ENCODE measurements at places on chromosomes 1 and 21.
A peak's percentile ranks its signal among the peaks of the same experiment; 100 is the strongest.

- no peak for DNase-seq
These were observed 43.3 kb downstream of the S100B start for GRCh38 chr21:46561445-46562090.

DNA sequence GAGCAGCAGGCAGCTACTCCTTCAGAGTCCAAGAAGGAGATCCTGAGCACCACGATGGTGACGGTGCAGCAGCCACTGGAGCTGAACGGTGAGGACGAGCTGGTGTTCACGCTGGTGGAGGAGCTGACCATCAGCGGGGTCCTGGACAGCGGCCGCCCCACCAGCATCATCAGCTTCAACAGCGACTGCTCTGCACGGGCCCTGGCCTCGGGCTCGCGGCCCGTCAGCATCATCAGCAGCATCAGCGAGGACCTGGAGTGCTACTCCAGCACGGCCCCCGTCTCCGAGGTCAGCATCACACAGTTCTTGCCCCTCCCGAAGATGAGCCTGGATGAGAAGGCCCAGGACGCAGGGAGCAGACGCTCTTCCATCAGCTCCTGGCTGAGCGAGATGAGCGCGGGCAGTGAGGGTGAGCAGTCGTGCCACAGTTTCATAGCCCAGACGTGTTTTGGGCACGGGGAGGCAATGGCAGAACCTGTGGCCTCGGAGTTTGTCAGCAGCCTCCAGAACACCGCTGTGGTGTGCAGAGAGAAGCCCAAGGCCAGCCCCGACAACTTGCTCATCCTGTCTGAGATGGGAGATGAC lies 531.8 kb downstream of the KIF26B start:
- no peak for DNase-seq

- DNase-seq: no peak
These were observed 36.5 kb downstream of the PTPN14 start for GRCh38 chr1:214514819-214515383.

DNA sequence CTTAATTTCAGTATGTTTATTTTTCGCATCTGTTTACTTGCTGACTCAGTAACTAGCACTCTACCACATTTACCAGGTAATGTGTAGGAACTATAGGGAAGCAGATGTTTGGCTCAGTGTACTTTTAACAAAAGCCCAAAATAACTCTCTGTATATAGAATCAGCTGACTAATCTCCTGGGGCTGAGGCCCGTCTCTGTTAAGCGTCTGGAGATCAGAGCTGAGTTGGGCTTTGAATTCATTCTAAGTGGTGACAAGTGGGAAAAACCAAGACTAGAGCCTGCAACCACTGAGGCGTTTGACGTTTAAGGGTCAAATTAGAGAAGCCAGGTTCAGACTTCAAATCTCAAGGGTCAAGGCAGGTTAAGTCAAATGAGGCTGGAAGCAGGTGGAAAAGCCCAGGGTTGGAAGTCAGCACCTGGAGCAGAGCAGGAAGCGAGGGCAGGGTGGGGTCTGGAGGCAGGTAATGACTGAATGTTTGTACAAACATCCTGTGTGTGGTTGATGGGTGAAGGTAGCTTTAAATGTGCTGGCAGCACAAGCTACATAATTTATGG lies 56.8 kb upstream of the LYST start:
- peak; percentile 68 for DNase-seq

DNA sequence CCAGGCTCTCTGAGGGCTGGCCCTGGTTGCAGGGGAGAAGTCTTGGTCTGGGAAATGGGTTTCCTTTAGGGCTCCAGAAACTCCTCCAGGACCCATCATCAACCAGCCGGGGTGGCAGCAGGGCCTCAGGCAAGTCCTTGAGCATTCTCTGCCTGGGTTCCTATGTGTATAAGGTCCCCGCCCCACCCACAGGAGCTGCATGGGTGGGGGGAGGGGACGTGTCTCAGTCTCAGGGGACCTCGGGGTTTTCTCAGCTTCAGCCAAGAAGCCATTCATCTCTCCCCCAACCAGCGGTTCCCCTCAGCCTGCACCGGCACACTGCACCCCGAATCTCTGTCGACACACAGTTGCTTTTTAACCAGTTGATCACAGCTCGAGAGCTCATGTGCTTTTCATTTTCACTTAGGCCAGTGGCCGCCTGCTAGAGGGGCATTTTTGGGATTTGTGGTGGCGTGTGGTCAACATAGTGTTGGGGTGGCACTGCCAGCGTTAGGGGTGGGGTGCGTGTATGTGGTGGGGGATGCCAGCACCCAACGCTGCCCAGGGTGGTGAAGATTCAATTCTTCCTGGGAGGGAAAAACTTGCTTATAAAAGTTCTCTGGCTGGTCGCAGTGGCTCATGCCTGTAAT lies 6.5 kb downstream of the RUNX3 start:
- no peak for DNase-seq

DNA sequence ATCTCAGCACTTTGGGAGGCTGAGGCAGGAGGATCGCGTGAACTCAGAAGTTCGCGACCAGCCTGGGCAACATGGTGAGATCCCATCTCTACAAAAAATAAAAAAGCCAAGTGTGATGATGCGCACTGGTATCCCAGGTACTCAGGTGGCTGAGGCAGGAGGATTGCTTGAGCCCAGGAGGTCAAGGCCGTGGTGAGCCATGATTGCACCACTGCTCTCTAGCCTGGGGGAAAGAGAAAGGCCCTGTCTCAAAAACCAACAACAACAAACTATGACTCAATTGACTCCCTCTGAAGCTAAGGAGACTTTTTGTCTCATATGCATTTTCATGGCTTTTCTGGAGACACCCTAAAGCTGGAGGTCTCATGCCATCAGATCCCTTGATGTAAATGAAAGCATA lies 118.8 kb downstream of the CCDC185 start:
- DNase-seq: no peak

DNA sequence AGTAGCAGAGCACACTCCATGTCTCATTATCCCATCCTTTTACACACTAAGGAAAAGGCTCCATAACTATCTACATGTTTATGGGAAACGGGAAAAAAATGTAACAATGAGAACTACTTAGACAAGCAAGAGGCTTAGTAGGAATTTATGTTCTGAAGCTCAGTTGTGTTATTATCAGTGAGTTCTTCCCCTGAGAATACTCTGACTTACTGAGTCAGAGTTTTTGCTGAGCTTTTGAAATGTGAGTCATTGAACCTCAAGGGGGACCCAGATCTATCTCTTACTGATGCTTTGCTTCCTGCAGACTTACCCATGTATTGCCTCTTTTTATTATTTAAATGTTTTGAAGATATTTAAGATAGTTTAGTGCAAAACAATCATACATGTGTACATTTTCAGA lies 20.1 kb downstream of the CFHR5 start:
- DNase-seq: peak; percentile 88

- peak; percentile 34 for DNase-seq
These were observed at the start of gene FNDC5 for GRCh38 chr1:32870615-32871363. FNDC5 (minus strand) TSS chr1:32870912.

DNA sequence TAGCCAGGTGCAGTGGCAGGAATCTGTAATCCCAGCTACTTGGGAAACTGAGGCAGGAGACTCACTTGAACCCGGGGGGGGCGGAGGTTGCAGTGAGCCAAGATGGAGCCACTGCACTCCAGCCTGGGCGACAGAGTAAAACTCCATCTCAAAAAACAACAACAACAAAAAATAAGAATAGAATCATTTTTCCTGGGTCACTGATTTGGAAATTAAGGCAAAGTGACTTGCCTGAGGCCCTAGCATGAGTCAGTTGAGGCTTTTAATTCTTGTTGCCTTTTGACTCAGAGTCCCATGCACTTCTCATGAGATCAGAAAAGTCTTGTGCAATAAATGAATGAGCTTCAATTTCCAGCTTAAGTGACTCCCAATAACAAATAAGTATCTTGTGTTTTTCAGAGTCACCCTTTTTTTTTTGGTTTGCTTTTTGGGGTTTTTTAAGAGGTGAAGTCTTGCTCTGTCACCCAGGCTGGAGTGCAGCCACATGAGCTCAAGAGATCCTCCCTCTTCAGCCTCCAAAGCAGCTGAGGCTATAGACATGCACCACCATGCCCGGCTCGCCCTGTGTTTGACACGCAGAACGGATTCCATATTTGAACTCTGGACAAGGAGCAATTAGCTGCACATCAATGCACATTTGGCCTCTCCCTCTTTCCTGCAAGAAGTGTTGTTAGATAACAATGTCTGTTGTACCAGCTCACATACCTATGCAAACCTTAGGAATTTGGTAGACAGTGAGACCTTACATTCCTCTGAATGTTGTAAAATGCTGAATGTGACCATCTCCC lies 3.4 kb upstream of the PLEKHM2 start:
- peak; percentile 87 for DNase-seq

GRCh38 chr1:227197064-227197463 lies 121.2 kb downstream of the CDC42BPA start:
- DNase-seq: no peak

- DNase-seq: peak; percentile 95
These were observed 9.4 kb downstream of the EPHA2 start for GRCh38 chr1:16146279-16147155.

DNA sequence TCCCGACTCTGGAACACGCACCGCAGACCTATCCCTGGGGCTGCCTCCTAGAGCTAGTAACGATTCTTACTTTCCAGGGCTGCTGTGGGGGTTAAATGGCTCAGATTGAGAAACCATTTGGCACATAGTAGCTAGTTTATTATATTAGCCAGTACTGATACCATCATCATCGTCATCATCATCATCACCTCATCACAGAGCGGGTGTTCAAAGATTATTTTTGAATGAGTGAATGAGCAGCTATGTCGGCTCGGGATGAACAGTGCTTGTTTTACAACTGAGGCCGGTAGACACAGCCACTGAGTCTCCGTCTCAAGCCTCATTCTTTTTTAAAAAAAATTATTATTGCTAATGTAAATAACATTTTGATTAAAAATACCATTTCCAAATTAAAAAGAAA lies 13.5 kb upstream of the AJAP1 start:
- no peak for DNase-seq

DNA sequence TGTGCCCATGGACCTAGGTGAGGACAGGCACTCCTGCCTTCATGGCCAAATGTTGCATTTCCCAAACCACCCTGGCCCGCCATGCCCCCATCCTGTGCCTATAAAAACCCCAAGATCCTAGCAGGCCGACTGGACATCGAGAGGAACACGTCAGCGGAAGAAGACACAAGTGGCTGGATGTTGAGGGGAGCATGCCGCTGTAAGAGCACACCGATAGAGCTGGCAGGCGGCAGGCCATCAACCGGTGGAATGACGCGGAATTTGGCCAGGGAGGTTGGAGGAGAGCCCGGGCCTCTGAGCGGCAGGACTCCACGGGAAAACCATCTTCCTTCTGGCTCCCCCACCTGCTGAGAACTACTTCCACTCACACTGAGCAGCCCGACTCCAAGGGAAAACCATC lies 361.1 kb upstream of the TMPRSS15 start:
- DNase-seq: no peak

DNA sequence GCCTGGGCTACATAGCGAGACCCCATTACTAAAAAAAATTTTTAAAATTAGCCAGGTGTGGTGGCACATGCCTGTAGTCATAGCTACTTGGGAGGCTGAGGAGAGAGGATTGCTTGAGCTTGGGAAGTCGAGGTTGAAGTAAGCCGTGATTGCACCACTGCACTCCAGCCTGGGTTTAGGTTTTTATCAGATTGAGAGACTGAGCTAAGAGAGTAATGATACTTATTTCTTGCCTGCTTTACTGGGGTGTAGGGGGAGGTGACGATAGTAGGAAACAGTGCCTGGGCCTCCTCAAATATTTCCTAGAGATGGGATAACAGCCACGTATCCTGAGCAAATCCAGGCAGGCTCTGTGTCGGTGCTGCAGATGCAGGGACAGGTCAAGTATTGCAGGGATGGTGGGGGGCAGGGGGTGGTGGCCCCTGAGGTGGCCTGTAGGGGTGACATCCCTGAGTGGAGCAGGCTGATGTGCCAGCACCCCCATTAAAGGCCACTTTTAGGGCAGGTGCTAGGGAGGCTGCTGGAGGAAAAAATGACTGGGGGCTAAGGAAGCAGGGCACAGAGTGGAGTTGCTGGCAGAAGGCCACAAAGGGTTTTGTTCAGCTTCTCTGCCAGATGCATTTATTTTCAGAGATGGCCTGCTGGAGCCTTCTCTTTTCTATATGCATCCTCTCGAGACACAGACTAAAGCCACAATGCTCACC lies 130.5 kb downstream of the RHOU start:
- DNase-seq: no peak

- peak; percentile 71 for DNase-seq
These were observed 13.0 kb downstream of the IFI6 start for GRCh38 chr1:27658951-27659496.

DNA sequence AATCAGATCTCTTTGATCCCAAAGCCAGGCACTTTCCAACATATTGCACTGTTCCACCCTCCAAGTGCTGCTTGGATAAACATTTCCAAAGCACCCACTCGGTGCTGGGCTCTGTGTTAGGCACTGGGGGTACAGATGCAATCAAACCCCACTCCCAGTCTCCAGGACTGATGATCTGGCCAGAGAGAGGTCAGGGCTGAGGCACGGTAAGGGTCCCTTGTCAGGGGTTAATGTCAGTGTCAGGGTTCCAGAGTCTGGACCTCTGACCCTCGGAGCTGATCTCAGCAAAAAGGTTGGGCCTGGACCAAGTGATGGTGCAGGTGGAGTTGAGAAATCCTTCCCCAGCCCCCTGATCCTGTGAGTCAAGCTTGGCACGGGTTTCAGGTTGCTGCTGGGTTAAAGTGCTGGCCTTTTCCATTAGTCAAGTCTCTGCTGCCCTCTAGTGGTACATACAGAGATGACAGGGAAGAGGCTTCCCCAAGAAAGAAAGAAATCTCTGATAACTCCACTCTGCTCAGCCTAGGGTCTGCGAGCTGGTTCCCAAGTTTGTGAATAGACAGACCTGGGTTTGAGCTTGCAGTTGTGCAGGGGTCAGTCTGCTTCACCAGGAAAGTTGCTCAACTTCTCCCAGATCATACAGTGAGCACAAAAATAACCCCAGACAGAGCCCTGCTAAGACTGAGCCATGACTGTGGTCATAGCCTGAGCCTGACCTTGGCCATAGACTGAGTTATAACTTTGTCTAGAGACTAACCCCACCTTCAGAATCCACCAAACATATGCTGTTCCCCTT lies 74.6 kb downstream of the DMRTA2 start:
- DNase-seq: peak; percentile 69

DNA sequence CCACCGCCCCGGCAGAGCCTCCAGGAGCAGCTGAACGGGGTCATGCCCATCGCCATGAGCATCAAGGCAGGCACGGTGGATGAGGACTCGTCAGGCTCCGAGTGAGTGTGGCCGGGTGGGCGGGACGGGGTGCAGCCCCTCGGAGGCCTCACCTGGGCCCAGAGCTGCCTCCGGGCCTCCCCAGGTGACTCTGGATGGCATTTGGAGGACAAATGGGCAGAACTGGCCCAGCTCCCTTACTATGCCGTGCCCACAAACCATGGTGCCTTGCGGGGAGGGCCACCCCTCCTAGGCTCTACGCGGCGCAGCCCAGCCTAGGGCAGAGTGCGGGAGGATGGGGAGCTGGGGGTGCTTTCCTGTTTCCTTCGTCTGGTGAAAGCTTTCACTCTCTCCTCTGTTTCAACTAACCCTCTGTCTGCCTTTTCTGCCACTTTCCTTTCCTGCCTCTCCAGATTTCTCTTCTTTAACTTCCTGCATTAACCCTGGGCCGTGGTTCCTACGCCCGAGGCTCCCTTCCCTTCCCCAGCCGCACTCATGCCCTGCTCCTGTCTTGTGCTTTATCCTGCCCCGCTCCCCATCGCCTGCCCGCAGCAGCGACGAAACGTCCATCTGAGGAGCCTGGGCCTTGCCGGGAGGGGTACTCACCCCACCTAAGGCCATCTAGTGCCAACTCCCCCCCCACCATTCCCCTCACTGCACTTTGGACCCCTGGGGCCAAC lies 9.2 kb downstream of the PSRC1 start:
- DNase-seq: no peak
